Activated CD8-positive, alpha-beta memory T cell treated with anti-CD3 and anti-CD28 coated beads for 36 hours (primary cell): ENCODE measurements at places on chromosomes 13 and 19. TPM values are rescaled to one million over a fixed set of nuclear protein-coding genes. Genes with fewer than 3 reads are reported as not detected.

The OR7C1 gene
- total RNA-seq = not detected

The MCEMP1 gene
- not detected for total RNA-seq

The SBNO2 gene
- 59.0 TPM for total RNA-seq

The CACNG6 gene
- not detected for total RNA-seq

The DDA1 gene
- 44.1 TPM for total RNA-seq

The POLR1D gene
- 131 TPM for total RNA-seq

The PEG3 gene
- not detected for total RNA-seq

The TMEM238 gene
- total RNA-seq = 12.1 TPM

The ATP4B gene
- total RNA-seq = not detected

The AKAP11 gene
- 40.2 TPM for total RNA-seq

The NLRP4 gene
- not detected for total RNA-seq
